Inflammatory macrophage (primary cell): ENCODE measurements at places on chromosomes 2 and 18.

DNA sequence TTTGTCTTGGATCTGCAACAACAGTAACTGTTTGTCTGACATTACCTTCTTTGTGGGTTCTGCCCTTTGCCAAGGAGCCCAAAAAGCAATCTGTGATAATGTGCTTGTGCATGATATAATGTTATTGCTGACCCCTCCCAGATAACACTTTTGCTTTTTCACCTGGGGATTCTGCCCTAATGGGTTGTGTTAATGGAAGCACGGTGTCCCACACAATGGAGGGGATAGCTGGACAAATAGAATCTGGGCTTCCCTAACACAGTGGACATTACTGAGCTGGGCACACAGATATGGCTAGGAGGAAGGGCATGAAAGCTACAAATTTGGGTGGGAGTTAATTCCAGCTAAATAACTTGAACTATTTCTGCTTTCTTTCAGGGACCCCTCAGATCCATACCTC lies 20.6 kb downstream of the PLB1 start:
- no peak for DNase-seq

DNA sequence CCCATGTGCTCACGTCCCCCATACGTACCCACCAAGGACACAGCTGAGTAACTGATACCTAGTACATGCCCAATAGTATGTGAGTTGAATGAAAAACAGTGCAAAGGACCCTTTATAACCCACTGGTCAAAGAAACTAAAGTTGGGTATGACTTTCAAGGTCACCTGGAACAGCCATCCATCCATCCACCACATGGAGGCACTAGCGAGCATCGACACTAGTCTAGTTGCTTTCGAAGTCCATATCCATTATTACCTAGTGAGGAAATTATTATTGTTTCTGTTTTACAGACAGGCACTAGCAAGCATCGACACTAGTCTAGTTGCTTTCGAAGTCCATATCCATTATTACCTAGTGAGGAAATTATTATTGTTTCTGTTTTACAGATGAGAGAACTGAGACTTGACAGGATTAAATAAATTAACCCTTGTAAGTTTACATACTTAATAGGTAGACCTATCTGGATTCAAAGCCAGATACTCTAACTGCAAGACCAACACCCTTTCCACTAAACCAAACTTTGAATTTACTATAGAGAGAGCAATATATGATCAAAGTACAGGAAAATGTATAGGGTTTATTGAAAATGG lies 233.7 kb downstream of the METTL4 start:
- DNase-seq, result peak; percentile 49

- no peak for DNase-seq
These were observed 55.8 kb upstream of the FAM136A start for GRCh38 chr2:70357684-70358071.

DNA sequence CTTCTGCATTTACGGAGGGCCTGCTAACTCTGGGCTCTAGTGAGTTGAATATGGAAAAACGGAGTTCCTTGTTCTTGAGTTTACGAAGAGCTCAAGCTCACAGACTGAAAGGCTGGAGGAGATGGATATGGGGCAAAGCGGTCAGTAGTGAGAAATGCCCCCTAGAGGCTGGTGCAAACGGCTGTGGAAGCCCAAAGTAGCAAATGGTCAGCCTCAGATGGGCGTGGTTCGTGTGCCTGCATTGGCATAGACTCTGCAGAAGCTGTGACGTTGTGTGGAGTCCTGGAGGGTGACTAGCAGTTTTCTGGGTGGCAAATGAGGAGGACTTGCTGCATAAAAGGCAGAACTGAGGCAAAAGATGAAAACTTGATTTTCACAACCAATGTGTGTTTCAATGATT lies 93.6 kb upstream of the TWIST2 start:
- no peak for DNase-seq

- DNase-seq, result no peak
These were observed 105.4 kb downstream of the DYM start for GRCh38 chr18:49355028-49355427.
